Parietal lobe (tissue), 2 donors: ENCODE measurements at places on chromosomes 3 and 15. TPM values are rescaled to one million over a fixed set of nuclear protein-coding genes. Genes with fewer than 3 reads are reported as not detected.

MYL3 gene
- not detected for total RNA-seq

ZBBX gene
- 6.9 TPM for total RNA-seq

THPO gene
- total RNA-seq: 0.63 TPM

FGF12 gene
- 180 TPM for total RNA-seq

MUC20 gene
- 10.0 TPM for total RNA-seq

SCN10A gene
- not detected for total RNA-seq

TMEM87A gene
- total RNA-seq: 76.1 TPM

NR2E3 gene
- not detected for total RNA-seq

AP4E1 gene
- 16.3 TPM for total RNA-seq

GOLGA6L4 gene
- 9.4 TPM for total RNA-seq

TMEM207 gene
- not detected for total RNA-seq

PROS1 gene
- total RNA-seq: 9.4 TPM

CLEC3B gene
- total RNA-seq: 14.7 TPM

RBSN gene
- total RNA-seq: 62.9 TPM

DYNC1LI1 gene
- 92.3 TPM for total RNA-seq

CCDC191 gene
- 9.1 TPM for total RNA-seq

MESP1 gene
- 2.2 TPM for total RNA-seq

FXR1 gene
- total RNA-seq: 301 TPM

SLC24A5 gene
- total RNA-seq: not detected

NCKIPSD gene
- total RNA-seq: 18.5 TPM

STOML1 gene
- total RNA-seq: 23.5 TPM

NRG4 gene
- total RNA-seq: not detected

LRRC31 gene
- total RNA-seq: not detected

SPSB4 gene
- total RNA-seq: 19.1 TPM

CRBN gene
- 189 TPM for total RNA-seq

ADAMTS17 gene
- 8.5 TPM for total RNA-seq

MAGEL2 gene
- total RNA-seq: 1.9 TPM

NTRK3 gene
- total RNA-seq: 95.2 TPM

CD86 gene
- 0.94 TPM for total RNA-seq

HCN4 gene
- total RNA-seq: 6.6 TPM
